ENCODE measurements at places on chromosomes 13 and 19.

- peak; percentile 59 for DNase-seq
Measured at GRCh38 chr13:71865874-71866334, 1.1 kb downstream of the DACH1 start.

DNA sequence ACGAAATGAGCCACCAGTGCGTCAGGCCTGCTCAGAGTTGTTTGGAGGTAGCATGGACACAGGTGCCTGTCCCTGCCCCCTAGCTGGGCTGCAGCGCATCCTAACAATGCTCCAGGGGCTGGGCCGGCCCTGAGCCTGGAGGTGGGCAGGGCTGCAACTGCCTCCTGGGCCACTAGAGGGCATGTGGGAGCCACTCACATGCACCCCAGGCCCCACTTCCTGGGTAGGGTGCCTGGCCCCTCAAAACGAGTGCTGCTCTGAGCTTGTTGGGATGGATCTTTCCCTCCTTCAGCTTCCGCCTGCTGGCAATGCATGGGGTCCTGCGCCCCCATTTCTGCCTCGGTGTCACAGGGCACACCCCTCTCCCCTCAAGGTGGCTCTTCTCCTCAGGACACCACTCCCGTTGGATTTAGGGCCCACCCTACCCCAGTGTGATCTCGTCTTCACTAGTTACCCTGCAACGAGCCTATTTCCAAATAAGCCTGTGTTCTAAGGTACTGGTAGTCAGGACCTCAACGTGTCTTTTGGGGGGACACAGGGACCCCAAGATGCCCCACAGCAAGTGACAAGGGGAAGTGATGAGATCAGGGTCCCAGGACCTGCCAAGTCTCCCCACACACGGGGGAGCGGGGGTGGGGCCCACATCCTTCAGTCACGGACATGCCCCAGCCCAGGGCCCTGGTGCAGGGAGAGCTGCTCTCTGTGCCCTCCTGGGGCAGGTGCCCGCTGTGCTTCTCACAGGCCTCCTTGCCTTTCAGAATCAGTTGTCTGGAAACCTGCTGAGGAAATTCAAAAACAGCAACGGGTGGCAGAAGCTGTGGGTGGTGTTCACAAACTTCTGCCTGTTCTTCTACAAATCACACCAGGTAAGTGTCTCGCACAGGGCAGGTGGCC, 131.3 kb downstream of the STK24 start:
- peak; percentile 80 for DNase-seq

GRCh38 chr19:17687141-17687856, 855 bp downstream of the UNC13A start:
- no peak for DNase-seq

- DNase-seq: peak; percentile 6
Measured at GRCh38 chr13:101181076-101181685, 235.1 kb downstream of the NALCN start.

DNA sequence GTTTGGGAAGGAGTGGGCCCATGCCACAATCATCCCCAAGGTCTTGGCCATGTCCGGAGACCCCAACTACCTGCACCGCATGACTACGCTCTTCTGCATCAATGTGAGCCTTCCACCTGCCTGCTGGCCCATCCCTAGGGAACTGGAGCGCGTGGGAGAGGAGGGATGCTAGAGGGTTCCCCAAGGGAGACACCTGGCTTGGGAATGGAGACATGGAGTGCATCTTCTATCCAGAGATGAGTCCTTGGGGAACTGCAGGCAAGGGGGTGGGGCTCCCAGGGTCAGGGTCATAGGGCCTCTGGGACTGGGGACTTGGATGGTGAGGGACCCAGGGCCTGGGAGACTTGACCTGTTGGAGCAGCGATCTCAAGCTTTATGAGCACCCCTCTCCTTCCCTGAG, 31.2 kb downstream of the PPP2R1A start:
- DNase-seq: no peak

GRCh38 chr19:19514215-19514657, 1.1 kb downstream of the TSSK6 start:
- DNase-seq: peak; percentile 46

- DNase-seq: no peak
Measured at GRCh38 chr13:106804991-106805390, 237.1 kb upstream of the ARGLU1 start.

DNA sequence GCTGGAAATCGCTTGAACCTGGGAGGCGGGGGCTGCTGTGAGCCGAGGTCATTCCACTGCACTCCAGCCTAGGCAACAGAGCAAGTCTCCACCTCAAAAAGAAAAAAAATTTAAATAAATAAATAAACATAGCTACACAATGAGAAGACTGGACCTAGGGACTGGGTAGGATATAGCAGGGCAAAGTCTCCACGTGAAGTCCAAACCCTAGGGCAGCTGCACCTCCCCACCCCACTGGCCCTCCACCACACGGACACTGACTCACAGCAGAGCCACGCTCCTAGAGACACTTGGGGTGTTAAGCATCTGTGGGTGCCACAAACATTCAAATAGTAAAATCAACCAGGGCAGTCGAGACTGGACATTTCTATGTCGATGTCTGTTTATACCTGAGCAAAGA, 7.1 kb downstream of the LATS2 start:
- DNase-seq: no peak

DNA sequence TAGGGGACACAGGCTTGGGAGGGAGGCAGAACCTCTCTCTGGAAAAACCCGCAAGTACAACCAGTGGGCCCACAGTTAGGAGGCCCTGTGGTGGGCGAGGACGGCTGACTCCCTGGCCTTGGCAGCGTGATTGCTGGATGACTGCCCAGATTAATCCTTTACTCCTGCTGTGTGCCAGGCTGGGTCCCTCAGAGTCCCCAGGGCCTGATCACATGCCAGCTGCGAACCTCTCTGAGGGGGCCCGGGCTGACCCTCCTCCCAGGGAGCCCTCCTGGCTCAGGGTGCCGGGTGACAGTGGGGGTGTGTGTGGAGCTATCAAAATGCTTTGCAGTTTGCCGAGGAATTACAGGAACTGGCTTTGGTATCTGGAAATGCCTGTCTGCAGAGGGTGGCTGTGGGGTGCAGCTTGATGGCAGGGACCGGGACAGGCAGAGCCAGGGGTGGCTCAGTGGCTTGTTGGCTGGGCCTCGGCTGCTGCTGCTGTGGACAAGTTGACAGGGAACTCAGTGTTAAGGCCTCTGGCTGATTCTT, 48.9 kb downstream of the DNM2 start:
- DNase-seq: peak; percentile 74

GRCh38 chr13:27104606-27105005, 67.0 kb downstream of the USP12 start:
- no peak for DNase-seq

DNA sequence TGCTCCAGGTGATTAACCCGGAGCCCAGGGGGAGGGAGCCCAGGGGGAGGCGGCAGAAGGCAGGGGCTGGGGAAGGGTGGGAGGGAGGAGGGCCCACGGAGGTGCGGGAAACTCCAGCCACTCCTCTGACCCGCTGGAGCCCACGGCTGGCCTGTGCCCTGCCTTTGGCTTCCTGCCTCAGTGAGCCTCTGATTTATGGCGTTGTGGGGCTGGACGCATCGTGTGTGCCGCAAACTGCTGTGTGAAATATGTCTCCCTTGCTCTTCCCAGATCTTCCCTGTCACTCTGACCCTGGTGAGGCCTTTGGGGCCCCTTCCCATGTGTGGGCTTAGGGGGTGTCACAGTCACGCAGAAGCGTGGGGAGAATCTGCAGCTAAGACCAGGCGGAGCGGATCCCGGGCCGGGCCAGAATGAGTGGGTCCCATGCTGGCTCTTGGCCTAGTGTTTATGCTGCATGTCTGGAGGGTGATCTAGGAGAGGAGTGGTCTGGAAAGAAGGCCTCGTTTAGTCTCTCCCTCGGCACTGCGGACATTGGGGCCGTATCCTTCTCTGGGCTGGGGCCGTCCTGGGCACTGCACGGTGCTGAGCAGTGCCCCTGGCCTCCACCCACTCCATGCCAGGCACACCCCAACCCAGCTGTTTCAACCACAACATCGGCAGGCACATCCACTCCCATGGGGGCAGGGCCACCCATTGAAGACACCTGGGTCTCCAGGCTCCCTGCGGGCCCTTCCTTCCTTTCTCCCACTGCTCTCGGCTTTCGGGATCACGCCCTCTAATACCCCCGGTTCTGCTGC, 123.0 kb downstream of the KDM4B start:
- no peak for DNase-seq

GRCh38 chr19:19956434-19957075, 55.8 kb downstream of the ZNF93 start:
- DNase-seq: no peak

GRCh38 chr19:10316229-10317044, 622 bp upstream of the FDX2 start:
- DNase-seq: no peak

DNA sequence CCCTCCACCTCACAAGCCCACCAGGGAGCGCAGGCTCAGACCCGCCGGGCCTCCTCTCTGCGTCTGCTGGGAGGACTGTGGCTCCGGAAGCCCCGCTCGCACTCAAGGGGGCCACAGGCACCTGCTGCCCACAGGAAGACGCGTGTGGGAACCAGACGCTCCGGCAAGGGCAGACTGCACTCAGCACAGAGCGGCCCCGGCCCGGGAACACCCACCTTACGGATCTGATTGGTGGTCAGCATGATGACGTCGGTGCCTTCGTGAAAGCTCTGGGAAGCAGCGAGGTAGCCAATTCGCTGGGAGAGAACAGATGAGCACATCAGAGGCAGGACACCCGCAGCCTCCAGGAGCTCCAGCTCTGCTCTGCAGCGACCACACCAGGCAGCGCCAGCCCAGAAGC, 14.6 kb downstream of the AP3D1 start:
- DNase-seq: no peak

GRCh38 chr19:32168111-32168510, 177.3 kb upstream of the ZNF507 start:
- no peak for DNase-seq

GRCh38 chr19:10158071-10158470, 36.7 kb downstream of the DNMT1 start:
- no peak for DNase-seq

DNA sequence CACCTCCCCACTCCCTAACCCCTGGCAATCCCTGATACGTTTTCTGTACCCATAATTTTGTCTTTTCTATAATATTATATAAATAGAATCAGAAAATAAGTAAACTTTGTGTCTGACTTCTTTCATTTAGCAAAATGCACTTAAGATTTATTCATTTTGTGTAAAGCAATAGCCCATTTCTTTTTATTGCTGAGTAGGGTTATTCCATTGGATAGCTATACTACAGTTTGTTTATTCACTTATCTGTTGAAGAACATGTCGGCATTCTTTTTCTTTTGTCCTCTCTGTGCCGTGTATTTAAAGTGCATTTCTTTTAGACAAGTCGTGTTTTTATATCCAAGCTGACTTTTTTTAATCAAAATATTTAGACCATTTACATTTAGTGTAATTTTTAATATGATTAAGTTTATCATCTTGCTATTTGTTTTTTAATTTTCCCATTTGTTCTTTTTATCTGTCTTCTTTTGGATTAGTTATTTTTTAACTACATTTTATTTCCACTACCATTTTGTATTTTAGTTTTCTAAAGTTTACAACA, 176.4 kb upstream of the TSHZ3 start:
- DNase-seq: no peak

GRCh38 chr19:32200312-32201038, 144.9 kb upstream of the ZNF507 start:
- DNase-seq: no peak

Measured in astrocyte of the hippocampus (primary cell).